Bronchial epithelial cell (primary cell): ENCODE measurements at places on chromosomes 2 and 18. TPM values are rescaled to one million over a fixed set of nuclear protein-coding genes. Genes with fewer than 3 reads are reported as not detected.

DNA sequence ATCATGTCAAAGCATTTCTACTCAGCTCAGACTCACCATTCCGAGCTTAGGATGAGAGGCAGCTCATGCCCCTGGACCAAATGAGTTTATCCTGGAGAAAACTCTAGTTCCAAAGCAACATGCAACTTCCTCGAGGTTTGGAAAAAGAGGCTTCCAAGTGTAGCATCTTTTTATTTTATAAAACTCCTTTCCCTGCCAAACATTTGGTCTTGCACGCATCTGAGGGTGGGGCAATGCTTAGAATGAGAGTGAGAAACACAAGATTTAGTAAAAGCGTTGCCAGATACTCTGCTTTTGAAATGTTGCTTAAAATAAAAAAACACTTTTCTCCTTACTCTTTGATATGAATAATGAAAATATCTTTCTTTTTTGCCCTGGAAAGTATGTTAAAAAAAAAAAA, 151.5 kb downstream of the NCKAP5 start:
- no peak for DNase-seq

- DNase-seq: no peak
Observed at GRCh38 chr2:86175828-86176227, 19.4 kb downstream of the IMMT start.

UGT1A8 gene
- total RNA-seq: under 0.01 TPM in 2 replicates

DNA sequence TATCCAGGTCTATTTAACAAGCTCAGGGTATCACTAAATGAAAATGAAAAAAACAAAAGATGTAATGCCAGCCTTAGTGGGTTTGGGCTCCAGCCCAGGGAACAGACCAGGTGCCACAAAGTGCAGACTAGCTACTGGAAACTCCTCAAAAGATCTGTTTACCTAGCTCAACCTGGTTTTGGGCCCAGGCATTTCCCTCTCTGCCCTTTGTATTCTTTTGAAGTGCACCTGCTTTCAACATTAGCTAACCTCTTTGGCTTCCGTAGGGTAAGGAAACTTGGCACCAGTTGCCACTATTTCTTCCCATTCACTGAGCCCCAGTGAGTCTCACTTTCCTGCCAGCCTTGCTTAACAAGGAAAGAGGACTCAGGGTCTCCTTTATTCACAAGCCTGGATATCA, 123.6 kb upstream of the CDCA7 start:
- no peak for DNase-seq

DNA sequence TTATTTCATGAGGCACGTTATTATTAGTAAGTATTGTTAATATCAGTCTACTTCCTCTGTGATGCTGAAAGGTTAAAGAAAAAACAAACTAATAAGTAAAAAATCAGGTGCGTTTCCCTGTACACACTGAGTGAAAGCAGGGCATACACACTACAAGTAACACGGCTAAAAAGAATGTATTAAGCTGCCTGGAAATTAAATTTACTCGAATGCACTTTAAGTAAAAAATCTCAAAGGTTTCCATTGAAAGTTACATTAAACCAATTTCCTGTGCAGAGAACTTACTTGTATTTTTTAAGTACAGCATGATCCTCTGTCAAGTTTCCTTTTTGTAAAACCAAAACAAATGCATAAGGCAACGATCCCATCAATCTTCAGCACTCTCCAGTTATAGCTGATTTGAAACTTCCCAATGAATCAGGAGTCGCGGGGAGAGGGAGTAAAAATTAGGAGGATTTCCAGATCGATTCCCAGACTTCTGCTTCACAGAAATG, 633 bp downstream of the BCL2 start:
- DNase-seq: peak; percentile 10

FOXI3 gene
- under 0.01 TPM in 1 of 2 replicates, not detected in the other for total RNA-seq

DNA sequence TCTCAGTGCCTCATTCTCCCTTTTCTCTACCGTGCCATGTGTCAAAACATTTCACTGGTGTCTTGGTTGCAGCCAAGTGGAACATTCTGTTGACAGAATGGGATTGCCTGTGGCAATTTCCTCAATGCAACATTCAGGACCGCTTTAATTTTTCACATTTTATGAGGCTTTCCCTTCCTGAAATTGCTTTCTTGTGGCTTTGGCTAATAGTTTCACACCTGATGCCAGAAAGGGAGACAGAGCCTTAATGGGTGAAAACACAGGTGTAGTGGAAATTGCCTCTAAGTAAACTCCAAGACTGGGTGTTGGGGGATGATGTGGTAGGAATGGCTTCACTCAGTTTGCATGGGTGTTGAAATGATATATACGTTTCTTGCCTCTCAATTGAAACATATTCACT, 278.3 kb downstream of the TSN start:
- no peak for DNase-seq

LOXHD1 gene
- not detected in 2 replicates for total RNA-seq

- no peak for DNase-seq
Observed at GRCh38 chr18:36191286-36191685, 4.0 kb downstream of the MOCOS start.

DNA sequence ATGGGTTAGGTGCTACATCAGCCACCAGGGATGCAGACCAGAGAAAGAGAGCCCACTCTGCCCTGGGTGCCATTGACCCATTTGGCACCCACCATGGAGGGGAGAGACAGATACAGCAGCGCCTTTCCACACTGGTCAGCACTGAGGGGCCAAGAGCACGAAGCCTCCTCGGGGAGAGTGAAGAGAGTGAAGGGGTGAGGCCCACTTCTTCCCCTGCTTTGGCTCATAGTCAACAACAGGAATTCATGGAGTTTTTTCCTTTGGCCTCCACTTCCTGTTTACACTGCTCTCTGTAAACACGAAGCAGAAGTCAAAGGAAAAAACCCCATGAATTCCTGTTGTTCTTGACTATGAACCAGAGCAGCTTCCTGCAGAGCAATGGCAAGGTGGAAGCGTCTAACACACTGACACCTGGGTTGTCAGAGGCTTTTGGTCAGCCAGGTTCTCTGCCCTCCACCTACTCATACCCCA, 80.0 kb downstream of the CCDC93 start:
- DNase-seq: no peak

- no peak for DNase-seq
Observed at GRCh38 chr2:117994729-117995128, 19.1 kb downstream of the CCDC93 start.

- DNase-seq: peak; percentile 23
Observed at GRCh38 chr18:21300908-21301200, 58.8 kb downstream of the GREB1L start.

DNA sequence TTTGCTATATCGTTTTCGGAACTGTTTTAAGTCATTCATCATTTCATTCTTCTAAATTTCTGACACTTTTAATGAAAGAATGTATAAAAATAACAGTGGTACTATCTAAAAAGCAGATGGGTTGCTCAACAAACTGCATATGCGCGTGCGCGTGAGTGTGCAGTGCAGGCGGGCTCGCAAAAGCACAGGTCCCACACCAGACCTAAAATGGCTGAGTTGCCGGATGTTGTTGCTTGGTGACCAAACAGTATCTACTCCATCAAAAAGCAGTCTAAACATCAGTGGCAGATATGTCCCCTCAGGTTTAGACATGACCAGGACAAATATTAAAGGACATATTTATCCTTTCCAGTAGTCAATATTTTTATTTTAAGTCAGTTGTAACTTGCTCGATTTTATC, 5.1 kb downstream of the NOL4 start:
- DNase-seq: no peak
